NCI-H748 treated with DMSO at 0.1 percent for 48 hours (cell line): ENCODE measurements at places on chromosomes 2 and 18.
A peak's percentile ranks its signal among the peaks of the same experiment; 100 is the strongest.

- DNase-seq, result no peak
Measured at GRCh38 chr2:72999729-73000725, 71.5 kb downstream of the SFXN5 start.

GRCh38 chr2:18096836-18097405 is 218.5 kb downstream of the KCNS3 start:
- DNase-seq, result no peak

- no peak for DNase-seq
Measured at GRCh38 chr2:50865235-50865634, 166.7 kb downstream of the NRXN1 start.

DNA sequence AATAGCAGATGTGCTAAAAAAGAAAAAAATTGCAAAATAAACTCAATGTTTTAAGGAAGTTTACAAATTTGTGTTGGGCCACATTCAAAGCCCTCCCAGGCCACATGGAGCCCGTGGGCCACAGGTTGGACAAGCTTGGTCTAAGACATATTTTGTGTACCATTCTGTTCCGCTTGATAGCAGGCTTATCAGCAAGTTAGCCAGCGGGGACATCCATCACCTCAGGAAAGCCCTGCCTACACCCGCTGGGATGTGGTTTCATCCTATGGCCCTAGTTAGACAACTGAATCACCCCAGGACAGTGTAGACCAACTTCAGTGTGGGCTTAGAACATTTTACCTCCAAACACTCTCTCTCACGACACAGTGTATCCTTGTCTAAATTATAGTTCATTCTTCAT is 32.6 kb downstream of the CD8B2 start:
- DNase-seq, result no peak

DNA sequence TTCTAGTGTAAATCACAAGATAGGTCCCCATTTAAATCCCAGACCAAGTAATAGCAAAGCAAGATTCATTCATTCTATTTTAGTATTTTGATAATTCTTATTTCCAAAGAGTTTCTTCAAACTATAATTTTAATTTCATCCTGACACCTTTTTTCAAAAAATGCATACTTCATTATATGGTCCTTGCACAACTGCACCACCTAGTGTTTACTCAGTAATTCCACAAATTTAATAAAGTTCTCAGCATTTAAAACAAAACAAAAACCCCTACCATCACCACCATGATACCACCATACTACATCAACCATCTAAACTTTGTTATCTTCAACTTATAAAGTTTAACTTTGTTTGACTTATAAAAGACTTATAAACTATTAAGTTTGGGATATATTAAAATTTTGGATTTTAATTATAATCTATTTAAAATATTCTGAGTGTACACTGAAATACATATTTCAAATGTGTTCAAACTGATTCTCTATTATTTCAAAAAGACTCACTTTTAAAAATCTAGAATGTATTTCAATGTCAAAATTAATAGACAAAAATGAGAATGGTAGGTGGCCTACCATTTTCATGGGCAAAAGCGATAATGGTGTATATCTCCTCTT is 44.2 kb downstream of the WDPCP start:
- DNase-seq, result no peak

DNA sequence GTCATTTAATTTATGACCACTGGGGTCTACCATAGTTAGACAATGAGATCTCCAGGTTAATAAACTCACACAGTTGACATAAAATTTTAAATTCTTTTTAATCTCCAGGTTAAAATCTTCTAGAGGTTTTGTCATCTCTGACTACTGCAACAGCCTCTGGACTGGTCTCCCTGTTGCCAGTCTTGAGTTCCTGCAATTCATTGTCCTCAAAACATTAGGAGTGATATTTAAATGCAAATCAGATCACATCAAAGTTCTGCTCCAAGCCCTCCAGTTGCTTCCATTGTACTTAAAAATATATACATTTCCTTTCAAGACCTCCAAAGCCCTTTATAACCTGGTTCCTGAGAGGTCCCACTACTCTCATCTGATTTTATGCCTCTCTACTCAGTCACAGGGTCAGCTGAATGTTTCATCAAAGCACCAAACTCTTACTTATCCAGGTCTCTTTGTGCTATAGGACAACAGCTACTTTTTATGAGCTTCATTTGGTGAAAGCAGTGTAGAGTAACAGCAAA is 18.6 kb upstream of the LINC00305 start:
- DNase-seq, result no peak

GRCh38 chr18:52937840-52938239 is 597.8 kb downstream of the DCC start:
- DNase-seq, result no peak

DNA sequence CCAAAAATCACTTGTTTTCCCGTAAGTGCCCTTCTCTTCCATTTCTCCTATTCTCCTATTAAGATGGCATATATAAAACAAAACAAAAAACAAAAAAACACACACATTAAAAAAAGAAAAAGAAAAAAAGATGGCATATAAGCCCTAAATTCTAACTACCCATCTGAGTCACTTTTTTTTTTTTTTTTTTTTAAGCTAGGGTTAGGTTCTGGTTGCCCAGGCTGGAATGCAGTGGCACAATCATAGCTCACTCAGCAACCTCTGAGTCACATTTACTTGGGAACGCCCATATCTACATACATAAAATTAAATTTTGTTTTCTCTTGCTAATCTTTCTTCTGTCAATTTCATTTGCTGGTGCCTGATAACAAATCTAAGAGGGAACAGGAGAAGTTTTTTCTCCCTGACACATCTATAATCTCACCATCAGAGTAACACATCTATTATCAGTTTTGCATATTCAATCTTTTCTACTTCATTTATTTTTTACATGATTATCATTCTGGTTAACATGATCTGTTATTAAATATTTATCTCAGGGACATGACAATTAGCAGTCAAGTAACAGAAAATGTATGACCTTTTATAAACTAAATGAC is 52.1 kb downstream of the EEF1B2 start:
- no peak for DNase-seq

DNA sequence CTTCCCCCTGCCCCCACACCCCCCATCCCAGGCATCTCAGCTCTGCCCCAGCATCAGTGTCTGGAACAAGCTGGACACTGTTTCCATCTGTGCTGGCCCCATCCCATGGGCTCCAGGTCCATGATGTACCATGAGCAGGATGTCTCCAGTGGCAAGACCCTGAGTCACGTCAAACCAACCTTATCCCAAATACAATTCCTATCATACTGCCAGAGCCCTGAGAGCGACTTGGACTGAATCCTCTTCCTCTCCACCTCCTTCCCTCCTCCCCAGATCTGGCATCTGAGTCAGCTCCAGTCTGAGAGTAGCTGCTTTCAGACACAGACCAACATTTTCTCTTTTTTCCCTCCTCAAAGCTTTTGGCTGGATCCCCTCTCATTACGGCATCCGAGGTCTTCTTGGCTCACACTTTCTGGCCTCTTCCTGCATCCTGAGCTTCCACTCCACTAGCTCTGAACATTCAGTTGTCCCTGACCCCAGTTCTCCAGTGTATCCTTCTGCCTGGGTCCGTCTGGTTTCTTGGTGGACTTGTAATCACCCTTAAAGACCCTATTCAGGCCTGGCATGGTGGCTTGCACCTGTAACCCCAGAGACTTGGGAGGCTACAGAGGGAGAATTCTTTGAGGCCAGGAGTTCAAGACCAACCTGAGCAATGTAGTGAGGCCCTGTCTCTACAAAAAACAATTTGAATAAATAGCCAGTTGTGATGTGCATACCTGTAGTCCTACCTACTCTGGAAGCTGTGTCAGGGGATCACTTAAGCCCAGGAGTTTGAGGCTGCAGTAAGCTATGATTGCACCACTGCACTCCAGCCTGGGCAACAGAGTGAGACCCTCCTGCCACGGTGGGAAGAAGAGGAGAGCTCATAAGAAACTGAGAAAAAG is 68.3 kb downstream of the ACKR3 start:
- DNase-seq, result no peak

GRCh38 chr2:239264492-239264837 is 136.4 kb downstream of the HDAC4 start:
- no peak for DNase-seq

- DNase-seq, result no peak
Measured at GRCh38 chr2:225894236-225894980, 494.9 kb downstream of the NYAP2 start.

DNA sequence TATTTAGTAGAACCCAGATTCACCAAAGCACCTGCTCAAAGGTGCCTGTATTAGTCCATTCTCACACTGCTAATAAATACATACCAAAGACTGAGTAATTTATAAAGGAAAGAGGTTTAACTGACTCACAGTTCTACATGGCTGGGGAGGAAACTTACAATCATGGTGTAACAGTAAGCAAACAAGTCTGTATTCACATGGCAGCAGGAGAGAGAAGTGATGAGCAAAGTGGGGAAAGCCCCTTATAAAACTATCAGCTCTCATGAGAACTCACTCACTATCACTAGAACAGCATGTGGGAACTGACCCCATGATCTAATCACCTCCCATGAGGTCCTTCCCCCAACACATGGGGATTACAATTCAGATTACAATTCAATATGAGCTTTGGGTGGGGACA is 28.0 kb upstream of the DDX18 start:
- DNase-seq, result no peak

DNA sequence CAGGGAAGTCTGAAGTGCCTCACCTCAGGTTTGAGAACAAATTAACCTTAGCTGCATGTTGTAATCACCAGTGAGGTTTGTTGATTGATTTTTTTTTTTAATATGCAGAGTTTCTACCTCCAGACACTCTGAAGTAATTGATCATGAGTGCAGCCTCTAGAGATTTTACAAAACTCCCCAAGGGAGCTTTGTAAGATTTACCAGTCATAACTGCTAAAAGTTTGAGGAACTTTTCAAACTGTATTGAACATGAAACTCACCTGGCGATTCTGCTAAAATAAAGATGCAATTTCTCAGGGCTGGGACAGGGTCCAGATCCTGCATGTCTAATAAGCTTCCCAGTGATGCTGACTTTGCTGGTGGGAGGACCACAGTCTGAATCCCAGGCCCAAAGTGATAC is 339.6 kb upstream of the DCC start:
- DNase-seq, result no peak

GRCh38 chr2:134244086-134244485 is 9.8 kb upstream of the MGAT5 start:
- no peak for DNase-seq

DNA sequence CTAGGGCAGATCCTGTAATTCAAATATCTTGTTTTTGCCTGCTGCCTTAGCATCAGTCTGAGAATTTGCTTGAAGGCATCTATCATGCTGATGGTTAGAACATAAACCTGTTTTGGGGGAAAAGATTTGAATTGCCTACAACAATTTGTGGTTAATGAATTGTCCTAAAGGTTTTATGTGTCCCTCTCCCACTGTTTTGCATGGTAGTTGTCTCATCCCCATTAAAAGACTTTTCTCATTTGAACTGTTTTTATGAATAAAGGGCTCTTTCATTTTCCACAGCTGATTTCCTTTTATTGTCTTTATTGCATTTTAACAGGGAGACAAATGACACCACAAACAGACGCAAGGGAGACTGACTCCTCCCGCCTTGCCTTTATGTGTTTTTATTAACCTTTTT is 275.6 kb downstream of the PIK3C3 start:
- DNase-seq, result peak; percentile 3

- DNase-seq, result no peak
Measured at GRCh38 chr2:69581774-69582581, 61.6 kb downstream of the AAK1 start.

DNA sequence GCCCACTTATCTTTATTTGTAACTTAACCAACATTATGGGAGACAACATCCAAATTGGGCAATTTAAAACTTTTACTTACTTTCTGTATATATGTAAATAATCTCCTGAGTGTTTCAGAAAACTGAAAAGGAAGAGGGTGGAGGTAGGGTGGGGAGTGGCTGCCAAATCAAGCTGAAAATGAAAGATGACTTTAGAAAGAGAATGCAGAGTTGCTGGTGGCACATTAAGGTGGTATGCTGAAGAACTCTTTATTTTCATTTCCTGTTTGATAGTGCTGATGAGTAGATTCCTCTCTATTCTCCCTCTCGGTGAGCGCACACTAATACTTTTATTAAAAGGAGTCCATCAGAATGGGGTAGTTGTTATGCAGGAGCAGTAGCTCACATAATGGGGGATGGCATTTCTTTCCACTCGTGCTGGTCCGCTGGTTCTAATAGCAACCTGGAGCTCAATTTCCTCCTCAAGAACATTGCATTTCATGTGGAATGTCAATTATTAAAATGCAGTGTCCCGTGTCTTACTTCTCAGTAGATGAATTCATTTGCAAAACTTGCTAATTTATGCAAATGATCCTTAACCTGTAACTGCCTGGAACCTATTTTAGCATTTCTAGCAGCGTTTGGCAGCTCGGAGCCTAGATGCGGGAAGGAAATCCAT is 466.9 kb upstream of the HNRNPA3 start:
- no peak for DNase-seq

- DNase-seq, result no peak
Measured at GRCh38 chr18:68275616-68276015, 439.3 kb downstream of the TMX3 start.

- DNase-seq, result no peak
Measured at GRCh38 chr2:233419602-233420391, 65.5 kb downstream of the DGKD start.

DNA sequence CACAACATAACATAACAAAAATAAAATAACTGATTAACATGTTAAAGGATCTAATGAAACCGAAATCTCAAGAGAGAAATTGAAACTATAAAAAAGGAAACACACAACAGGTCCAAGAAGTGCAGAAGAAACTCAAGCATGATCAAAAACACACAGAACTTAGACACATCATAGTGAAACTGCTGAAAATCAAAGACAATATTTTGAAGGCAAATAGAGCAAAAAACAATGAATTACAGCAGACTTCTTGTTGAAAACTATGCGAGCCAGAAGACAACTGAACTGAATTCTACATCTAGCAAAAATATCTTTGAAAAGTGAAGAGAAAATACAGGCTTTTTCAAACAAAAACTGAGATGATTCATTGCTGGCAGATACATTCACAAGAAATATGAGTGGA is 61.3 kb downstream of the UGP2 start:
- no peak for DNase-seq

DNA sequence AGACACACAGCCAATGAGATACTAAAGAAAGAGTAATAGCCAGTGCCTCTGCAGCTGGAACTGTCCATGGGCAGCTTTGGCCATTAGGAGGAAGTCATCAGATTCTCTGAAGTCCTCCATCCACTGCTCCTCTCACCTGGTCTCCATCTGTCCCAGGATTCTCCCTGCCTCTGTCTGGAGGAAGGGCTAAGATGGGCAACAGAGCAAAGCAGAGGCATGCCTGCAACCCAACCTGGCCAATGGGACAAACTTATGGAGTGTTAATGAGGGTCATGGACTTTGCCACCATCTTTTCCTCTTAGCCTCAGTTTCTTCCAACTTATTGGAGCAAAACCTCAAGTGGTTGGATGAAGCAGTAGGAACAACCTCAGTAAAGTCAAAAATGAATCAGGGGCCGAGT is 91.5 kb upstream of the SIX3 start:
- DNase-seq, result no peak
